SIG-M5 (cell line): ENCODE measurements at places on chromosomes 13 and 19.

DNA sequence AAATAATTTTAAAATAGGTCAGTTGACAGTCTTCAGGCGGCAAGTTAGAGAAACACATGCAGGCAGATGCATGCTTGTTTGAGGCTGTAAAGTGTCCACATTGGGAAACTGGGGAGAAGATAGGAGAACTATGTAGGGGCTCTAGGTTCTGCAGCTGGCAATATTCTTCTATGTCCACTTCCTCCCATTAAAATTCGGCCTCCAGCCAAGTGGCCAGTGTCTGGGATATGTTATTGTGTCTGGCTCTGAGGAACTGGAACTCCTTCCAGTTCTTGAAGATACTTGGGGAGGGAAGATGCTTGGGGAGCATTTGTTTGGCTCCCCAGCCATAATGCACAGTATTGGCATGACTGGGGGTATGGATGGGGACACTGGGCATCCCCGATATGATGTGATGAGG lies 20.9 kb upstream of the KLF2 start:
- no peak for DNase-seq

- DNase-seq: no peak
Observed at GRCh38 chr13:72823081-72823480, 41.1 kb downstream of the PIBF1 start.

- no peak for DNase-seq
Observed at GRCh38 chr19:30497034-30497433, 124.8 kb downstream of the ZNF536 start.

GRCh38 chr19:19758164-19758563 lies 25.3 kb upstream of the ZNF14 start:
- no peak for DNase-seq

DNA sequence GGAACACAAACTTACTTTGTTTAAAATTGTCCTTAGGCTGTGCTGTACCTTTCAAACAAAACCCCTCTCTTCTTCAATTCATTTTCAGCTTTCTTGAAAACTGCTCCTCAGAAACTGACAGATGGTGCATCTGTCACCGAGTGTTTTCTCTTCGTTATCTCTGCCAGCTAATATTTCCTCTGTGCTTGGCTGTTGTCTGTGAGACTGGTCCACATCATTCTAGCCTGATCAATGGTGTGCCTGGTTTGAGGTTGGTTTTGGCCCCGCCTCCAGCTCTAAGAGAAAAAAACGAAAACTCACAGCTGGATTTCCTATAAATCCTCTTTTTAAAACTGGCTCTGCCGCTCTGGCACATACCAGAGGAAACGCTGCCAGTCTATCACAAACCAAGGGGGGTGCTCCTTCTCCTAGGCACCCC lies 79.7 kb downstream of the STARD13 start:
- DNase-seq: no peak

- DNase-seq: no peak
Observed at GRCh38 chr13:102402290-102402689, 442 bp upstream of the FGF14 start.

DNA sequence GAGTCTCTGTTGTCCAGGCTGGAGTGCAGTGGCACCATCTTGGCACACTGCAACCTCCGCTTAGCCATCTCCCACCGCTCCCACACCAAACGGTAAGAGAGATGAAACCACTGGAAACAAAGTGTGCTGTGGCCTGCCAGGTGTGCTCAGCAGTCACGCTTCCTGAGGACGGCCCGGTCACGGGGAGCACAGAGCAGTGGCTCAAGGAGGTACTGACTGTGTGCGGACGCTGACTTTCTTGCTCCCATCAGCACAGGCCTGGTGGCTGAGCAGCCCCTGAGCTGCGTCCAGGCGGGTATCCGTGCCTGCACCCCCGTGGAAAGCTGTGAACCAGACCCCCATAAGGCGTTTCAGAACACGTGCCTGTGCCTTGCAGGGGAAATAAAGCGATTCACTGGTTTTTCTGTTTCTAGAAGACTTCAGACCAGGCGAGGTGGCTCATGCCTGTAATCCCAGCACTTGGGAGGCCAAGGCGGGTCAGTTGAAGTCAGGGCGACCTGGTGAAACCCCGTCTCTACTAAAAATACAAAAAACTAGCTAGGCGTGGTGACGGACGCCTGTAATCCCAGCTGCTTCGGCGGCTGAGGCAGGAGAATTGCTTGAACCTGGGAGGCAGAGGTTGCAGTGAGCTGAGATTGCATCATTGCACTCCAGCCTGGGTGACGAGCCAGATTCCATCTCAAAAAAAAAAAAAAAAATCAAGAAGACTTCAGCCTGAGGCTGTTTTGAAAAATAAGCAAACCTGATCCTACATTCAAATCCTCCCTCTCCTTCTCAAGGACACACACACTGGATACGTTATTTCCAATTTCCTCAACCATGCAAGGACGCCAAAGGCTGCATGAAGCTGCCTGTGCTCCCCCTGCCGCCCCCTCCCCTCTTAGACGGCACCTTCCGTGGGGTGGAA lies 25.5 kb downstream of the ADPRHL1 start:
- DNase-seq: no peak

DNA sequence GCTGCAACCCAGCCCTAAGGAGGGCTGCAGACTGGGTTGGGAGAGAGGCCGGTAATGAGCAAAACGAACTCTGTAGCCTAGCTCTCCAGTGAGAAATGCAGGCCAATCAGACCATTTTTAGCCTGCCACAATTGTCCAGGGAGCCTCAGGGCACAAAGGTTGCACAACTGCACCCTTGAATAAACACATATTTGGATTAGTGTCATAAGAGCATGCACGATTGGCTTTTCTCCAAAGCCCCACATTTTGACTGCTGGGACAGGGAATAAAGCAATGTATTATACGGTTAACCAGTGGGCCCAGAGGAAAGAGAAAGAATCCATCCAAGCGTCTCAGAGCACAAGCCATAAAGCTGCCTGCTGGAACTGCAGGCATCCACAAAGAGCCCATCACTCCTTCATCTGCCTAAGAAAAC lies 729.4 kb upstream of the SGCG start:
- no peak for DNase-seq

- DNase-seq: no peak
Observed at GRCh38 chr19:44684892-44685863, 13.8 kb upstream of the CEACAM16 start.

DNA sequence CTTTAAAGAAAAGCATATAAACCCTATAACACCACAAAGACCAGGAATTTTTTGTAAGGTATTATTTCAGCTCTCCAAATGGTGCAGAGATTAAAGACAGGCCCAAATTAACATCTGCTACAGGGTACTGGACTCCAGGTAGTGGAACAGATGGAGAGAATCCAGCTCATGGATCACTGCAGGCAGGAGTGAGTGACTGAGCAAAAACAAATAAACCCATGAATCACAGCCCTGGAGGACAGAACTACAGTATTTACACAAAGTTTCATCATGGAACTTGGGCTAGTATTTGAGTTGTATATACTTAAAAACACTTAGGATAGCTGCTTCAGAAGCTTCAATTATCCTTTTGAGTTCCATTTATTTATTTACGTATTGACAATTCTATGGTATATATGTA lies 132.8 kb upstream of the SPRY2 start:
- no peak for DNase-seq

GRCh38 chr13:72728290-72728605 lies 525 bp downstream of the BORA start:
- DNase-seq: no peak

DNA sequence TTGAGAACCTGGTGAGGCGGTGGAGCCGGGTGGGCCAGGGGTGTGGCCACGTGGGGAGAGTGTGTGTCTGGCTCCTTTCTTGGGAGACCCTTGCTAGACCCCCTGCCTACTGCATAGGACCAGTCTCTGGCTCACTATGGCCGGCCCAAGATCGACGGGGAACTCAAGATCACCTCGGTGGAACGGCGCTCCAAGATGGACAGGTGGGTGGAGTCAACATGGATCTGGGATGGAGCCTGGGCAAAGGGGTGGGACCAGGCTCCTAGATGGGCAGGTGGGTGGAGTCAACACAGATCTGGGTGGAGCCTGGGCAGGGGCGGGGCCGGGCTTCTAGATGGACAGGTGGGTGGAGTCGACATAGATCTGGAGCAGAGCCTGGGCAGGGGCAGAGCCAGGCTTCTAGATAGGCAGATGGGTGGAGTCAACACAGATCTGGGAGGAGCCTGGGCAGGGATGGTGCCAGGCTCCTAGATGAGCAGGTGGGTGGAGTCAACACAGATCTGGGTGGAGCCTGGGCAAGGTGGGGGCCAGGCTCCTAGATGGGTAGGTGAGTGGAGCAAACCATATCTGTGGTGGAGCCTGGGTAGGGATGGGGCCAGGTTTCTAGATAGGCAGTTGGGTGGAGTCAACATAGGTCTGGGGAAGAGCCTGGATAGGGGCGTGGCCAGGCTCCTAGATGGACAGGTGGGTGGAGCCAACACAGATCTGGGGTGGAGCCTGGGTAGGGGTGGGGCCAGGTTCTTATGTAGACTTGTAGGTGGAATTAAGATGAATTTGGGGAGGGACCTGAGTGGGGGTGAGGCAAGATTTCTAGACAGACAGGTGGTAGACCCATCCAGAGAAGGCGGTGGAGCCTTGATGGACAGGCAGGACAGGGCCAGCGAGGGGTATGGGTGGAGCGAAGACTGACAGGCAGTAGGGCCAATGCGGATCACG lies 56.5 kb downstream of the VAV1 start:
- DNase-seq: no peak

GRCh38 chr13:27593267-27593666 lies 27.1 kb downstream of the LNX2 start:
- no peak for DNase-seq

- no peak for DNase-seq
Observed at GRCh38 chr13:32622827-32623226, 36.6 kb downstream of the PDS5B start.

GRCh38 chr13:35557475-35557874 lies 81.0 kb upstream of the MAB21L1 start:
- DNase-seq: no peak

GRCh38 chr19:8571006-8571411 lies 6.2 kb downstream of the MYO1F start:
- DNase-seq: peak; percentile 85

- DNase-seq: no peak
Observed at GRCh38 chr13:90500569-90500968, 846.9 kb upstream of the MIR17HG start.

DNA sequence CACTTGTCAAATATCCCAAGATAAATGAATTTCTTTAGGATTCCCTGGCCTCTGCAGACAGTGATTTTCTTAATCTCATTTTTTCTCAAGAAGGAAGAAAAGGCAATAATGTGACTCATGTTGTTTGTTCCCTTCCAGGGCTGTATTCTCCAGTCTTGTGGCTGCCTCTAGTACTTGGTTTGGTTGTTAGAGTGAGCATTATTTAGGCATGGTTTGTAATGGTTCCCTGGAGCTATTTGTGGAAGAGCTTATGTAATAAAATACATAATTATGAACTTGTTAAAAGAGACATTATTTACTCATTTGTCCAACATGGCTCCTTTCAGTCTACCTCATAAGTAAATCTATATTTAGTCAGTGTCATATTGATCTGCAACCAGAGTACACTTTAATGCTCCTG lies 270.4 kb downstream of the DCT start:
- DNase-seq: no peak

- no peak for DNase-seq
Observed at GRCh38 chr13:100398360-100398759, 190.2 kb downstream of the GGACT start.

GRCh38 chr19:3026768-3027167 lies 2.3 kb downstream of the TLE2 start:
- no peak for DNase-seq

GRCh38 chr13:99237981-99238662 lies 20.1 kb downstream of the GPR18 start:
- no peak for DNase-seq

DNA sequence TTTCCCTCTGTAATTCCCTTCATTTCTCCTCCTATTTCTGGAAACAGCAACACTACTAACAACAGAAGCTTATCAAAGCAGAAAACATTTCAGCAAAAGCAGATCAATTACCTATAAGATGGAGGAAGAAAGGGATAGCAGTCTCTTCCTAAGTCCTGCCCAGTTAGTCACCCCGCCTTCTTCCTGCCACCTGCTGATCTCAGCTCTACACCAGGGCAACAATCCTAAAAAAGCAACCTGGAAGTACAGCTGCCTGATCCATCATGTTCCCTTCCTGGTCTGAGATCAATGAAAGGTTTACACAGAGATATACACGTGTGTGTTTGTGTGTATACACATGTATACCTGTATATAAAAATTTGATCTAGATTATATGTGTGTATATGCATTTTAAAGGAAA lies 59.4 kb downstream of the TSC22D1 start:
- no peak for DNase-seq

DNA sequence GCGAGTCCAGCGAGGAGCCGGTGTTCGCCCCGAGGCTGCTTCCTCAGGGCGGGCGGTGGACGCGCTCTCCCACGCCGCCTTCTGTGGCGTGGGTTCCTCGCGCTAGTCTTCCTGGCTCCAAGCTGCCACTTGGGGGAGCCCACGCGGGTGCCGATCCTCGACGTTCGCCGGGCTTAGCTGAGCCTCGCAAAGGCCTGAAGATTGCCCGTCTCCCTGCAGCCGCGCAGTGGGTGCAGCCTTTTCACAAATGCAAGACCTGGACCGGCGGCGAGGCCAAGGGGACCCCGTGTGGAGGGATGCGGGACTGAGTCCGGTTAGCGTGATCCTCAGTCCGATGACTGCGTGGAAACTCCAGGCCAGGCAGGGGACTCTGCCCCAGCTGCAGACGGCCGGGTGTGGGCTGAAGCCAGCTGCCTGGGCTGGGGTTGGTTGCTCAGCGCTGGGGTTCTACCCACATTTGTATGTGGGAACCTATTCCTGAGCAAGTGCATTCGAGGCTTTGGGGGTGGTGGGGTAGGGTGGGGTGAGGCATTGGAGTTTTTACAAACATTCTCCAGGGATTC lies 16.6 kb upstream of the LRP3 start:
- no peak for DNase-seq

- no peak for DNase-seq
Observed at GRCh38 chr13:36061054-36061453, 70.1 kb downstream of the DCLK1 start.

- no peak for DNase-seq
Observed at GRCh38 chr13:25575562-25575961, 203.8 kb downstream of the ATP8A2 start.

GRCh38 chr13:26476782-26477142 lies 80.7 kb upstream of the WASF3 start:
- no peak for DNase-seq

- DNase-seq: no peak
Observed at GRCh38 chr13:30576528-30576927, 41.2 kb upstream of the USPL1 start.

DNA sequence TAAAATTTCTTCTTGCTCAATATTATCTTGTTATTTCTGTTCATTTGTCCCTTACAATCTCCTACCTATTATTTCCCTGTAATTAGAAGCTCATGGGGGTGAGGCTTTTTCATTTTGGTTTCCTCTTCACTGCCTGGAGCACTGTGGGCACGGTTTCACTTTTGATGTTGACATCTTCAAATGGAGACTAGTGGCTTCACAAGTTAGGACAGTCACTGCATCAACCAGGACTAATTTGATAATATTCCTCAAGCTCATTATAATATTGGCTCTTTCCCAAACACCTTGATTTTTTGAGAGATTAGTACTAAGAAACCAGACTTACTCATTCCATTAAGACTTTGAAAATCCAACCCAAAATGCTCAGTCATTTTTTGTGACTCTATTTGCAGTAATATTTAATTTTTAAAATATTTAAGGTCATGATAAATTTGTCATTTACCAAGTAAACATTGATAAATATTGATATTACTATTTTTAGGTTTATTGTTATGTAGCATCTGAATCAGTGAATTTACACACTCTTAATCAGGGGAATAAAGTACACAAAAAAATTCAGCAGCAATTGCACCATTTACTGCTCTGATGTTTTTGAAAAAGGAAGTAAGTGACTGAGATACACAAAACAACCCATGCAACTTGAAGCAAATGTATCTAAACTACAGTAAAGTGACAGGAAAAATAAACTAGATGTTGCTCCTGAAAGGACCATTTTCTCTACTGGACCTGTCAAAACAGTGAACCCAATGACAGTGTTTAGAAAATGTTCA lies 28.8 kb upstream of the RCBTB2 start:
- DNase-seq: no peak
